ENCODE measurements at places on chromosomes 4 and X.

GRCh38 chr4:6720202-6720699 is 4.3 kb downstream of the BLOC1S4 start:
- DNase-seq = peak; percentile 92

- no peak for DNase-seq
Measured at GRCh38 chr4:114758066-114758465, 159.5 kb downstream of the UGT8 start.

GRCh38 chr4:40980318-40980883 is 230.6 kb downstream of the NSUN7 start:
- no peak for DNase-seq

GRCh38 chrX:153057281-153057680 is 1.0 kb downstream of the PNMA3 start:
- DNase-seq = no peak

- no peak for DNase-seq
Measured at GRCh38 chr4:152041295-152041694, 280.5 kb upstream of the GATB start.

DNA sequence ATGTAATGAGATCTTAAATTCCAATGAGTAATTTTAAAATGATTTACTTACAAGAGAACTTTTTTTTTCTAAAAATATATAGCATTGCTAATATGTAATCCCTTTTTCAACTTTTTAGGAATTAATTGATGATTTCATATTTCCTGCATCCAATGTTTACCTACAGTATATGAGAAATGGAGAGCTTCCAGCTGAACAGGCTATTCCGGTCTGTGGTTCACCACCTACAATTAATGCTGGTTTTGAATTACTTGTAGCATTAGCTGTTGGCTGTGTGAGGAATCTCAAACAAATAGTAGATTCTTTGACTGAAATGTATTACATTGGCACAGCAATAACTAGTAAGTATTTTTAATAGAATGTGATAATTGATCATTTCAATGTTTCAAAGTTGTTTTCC is 113.2 kb downstream of the USP9X start:
- peak; percentile 2 for DNase-seq

- peak; percentile 1 for DNase-seq
Measured at GRCh38 chr4:80566203-80566872, 230.8 kb downstream of the CFAP299 start.

- DNase-seq = no peak
Measured at GRCh38 chr4:145791988-145792387, 112.0 kb downstream of the C4orf51 start.

DNA sequence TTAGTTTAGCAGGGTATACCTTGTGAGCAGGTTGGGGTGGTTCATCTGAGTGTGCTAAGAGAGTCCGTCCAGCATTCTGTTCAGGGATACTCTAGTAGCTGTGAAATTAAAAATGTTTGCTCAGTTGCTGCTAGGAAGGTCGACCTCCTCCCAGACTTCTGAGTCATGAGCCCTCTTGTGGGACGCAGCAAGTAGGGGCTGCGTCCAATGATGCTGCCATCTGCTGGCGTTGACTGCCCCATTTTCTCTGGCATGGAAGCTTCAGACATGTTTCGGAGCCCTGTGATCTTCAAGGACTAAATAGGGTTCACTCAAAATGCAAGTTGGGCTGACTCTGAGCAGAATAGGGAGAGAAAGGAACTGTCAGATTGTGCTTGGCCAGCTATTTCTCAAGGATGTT is 201.0 kb upstream of the ARSJ start:
- DNase-seq = peak; percentile 57

GRCh38 chr4:78545275-78546246 is 6.0 kb upstream of the ANXA3 start:
- DNase-seq = no peak

GRCh38 chr4:188551156-188551555 is 411.9 kb downstream of the TRIML1 start:
- peak; percentile 53 for DNase-seq

DNA sequence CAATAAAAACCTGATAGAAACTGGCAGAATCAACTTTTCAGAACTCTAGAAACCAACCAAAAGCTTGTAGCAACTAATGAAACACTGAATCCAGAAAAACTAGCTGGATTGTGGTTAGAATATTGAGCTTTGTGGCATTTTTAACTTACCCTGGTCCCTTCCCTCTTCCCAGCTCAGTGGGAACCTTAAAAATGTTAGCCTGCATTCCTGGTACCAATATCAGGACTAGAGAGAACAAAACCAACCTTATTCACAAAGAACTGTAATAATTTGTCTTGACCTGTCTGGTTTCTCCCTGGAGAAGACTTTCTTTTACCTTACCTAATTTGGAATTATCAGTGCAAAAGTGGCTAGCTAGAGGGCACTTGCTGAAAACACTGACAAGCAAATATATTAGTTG is 21.2 kb downstream of the SH3D19 start:
- DNase-seq = no peak

GRCh38 chrX:13078739-13079444 is 34.5 kb upstream of the FAM9C start:
- DNase-seq = peak; percentile 48
